ENCODE measurements at places on chromosomes 11 and 22. TPM values are rescaled to one million over a fixed set of nuclear protein-coding genes. Genes with fewer than 3 reads are reported as not detected.

DNA sequence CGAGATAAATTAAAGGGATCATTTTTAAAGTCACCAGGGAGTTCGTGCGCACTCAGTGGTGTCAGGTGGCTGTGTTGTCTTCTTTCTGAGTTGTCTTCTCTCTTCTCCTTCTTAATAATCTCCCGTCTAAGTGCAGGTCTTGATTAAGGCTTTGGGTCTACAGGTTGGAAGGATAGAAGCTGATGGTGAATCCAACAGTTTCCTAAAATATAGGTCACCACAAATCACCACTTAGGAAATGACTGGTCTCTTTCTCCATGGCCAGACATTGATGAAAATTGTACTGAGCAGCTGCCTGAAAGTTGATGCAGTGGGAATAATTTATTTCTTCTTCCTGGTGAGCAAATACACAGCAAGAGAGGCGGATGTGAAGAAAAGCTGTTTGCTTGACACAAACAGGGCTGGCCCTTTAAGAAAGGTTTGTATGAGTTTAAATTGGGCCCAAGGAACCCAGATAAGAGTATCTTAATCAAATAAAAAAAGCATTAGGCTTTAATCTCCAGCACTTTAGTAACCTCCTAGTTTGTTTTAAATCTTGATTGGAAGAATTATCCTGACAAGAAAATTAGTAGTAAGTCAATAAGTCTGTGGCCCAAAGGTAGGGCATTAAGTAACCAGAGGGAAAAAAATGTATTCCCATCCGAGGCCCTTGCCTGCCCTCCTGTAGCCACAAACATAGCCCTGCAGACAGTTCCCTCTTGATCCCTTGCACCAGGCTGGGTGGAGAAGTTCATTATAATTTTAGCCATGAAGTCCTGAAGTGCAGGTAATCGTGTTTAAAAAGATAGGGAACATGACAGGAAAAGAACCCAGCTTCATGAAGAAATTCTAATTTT lies 245.8 kb downstream of the KIRREL3 start:
- no peak for DNase-seq

DNA sequence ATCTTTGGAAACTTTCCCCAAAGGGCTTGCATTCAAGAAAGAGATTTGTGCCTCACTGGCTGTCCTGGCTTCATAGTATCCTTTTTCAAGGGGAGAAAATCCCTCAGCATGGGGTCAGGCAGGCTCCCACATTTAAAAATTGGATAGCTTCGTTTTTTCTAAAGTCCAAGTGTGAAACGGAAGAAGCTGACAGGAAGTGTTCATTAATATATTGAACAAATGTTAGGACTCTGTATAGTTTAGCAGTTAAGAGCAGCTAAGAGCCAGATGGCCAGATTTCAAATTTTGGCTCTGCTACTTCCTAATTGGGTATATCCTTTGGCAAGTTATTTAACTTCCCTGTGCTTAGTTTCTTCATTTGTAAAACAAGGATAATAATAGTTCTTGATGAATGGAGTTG lies 354.9 kb upstream of the FAT3 start:
- DNase-seq: no peak

Gene MOV10L1
- total RNA-seq: not detected

Gene DDI1
- not detected for total RNA-seq

DNA sequence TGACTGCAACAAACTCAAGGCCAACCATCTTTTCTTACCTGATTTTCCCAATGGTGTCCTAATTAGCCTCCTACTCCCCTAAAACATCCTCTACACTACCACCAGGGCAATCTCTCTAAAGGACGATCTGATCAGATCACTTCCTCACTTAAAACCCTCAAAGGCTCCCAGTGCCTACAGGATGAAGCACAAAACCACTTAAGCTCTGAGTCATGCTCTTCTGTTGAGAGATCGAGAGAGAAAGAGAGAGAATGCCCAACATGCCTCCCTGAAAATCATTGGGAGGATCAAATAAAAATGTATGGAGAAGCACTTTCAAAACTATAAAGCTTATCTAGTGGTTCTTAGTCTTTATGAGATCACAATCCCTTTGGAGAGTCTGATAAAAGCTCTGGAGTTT lies 171.1 kb downstream of the CADM1 start:
- no peak for DNase-seq

GRCh38 chr11:60915248-60915914 lies 1.4 kb downstream of the TMEM109 start:
- peak; percentile 59 for DNase-seq

GRCh38 chr22:38758276-38758945 lies 2.6 kb upstream of the SUN2 start:
- DNase-seq: no peak

GRCh38 chr22:38694940-38695339 lies 5.8 kb downstream of the JOSD1 start:
- no peak for DNase-seq

DNA sequence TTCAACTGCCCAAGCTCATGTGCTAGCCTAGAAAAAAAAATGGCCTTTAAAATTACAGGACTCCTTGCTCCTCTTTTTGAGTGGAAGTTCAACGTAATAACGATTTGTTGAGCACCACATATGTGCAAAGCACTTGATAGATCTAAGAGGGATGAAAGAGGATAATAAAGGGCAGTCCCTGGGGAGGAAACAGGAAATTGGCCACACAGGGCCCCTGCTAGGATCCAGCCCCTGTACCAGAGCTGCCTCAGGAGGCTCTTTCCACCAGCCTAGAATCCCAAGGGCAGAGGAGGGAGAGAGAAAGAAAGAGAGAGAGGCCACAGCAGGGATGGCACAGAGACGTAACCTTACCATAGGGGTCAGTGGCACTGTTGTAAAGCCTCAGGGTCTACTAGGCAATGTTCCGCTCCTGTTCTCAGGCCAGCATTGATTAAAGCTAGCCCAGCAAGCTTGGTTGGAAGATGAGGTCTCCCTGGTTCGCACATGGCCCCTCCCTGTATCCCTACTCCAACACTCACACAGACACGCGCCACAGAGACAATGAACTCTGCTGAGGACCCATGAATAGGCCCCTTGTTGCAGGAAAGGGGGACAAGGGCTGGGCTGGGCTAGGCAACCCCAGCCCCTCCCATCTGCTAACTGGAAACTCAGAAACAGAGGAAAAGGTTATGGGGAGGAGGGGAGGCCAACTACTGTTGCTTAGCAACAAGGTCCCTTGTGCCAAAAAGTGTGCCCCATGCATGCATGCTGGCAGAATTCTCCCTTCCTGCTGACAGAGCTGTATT lies at the start of gene TMPRSS5:
TSS of gene TMPRSS5 (minus strand) at position 438 of the 785 bp plus-strand sequence. CDS start at position 354, 84 bp downstream.
- DNase-seq: no peak

DNA sequence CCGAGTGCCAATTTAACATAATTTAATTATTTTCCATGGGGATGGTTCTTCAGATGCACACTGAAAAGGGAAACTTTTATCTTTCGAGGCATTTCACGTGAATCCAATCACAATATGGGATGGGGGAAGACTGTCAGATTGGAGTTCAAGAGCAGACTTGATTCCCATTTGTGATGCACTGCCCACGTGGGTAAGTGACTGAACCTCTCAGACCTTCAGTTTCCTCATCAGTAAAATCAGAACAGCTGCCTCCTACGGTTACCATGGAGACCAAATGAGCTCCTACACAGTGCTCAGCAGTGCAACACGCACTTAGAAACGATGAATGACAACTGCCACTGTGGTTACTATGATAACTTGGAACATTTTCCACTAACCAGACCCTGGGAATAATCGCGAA lies 21.7 kb downstream of the KIAA0930 start:
- no peak for DNase-seq

DNA sequence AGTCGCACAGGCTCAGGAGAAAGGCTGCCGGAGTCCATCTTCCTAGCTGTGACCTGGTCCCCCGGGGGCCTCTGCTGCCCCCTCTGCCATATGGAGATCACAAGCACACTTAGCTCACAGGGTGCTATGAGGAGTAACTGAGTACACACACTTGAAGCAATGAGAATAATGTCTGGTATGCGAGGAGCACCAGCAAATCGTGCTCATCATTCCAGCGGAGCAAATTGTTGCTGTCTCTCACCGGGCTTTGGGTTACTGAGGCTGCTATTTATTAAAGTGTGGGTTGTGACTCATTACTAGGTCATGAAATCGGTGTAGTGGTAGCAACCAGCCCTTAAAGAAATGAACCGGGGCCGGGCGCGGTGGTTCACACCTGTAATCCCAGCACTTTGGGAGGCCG lies 48.1 kb upstream of the EIF3D start:
- no peak for DNase-seq

DNA sequence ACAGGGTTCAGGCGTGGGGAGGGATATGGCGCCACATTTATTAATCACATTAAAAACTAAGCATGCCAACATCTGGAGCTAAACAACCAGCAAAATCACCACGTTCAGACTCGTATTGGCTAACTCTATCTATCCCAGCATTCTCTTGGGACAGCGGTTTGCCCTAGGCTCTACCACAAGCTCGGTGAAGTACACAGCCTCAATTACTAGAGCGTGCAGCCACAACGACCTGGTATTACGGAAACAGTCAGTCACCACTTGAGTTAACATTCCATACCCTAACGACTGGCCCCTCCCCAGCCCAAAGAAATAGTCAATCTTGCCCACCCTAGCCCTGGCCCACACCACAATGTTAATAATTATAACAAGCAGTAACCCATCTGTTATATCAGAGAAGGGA lies 32.1 kb downstream of the APOL5 start:
- DNase-seq: no peak

DNA sequence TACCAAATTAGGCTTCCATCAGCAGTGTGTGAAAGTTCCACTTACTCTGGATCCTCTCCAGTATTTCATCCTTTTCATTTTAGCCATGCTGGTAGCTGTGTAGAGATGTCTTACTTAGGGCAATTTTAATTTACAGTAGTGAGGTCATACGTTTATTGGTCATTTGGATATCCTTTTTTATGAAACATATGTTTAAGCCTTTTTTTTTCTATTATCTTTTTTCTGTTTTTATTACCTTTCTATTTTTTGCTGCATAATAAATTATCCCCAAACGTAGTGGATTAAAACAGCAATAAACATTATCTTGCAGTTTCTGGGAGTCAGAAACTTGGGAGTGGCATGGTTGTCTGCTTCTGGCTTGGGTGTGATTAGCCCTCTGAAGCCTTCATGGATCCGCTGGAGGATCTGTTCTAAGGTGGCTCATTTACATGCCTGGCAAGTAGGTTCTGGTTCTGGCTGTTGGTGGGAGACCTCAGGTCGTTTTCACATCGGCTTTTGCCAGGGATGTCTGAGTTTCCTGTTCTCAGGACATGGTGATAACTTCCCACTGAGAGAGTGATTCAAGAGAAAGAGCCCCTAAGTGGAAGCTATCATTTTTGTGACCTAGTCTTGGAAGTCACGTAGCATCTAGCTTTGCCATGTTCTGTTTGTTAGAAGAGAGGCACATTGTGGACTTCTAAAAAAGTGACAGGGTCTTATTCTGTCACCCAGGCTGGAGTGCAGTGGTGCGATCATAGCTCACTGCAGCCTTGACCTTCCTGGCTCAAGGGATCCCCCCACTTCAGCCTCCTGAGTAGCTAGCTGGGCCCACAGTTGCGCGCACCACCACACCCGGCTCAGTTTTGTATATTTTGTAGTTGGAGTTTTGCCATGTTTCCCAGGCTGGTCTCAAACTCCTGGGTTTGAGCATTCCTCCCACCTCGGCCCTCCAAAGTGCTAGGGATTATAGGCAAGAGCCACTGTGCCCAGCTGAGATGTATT lies 38.6 kb downstream of the PPP6R3 start:
- no peak for DNase-seq

DNA sequence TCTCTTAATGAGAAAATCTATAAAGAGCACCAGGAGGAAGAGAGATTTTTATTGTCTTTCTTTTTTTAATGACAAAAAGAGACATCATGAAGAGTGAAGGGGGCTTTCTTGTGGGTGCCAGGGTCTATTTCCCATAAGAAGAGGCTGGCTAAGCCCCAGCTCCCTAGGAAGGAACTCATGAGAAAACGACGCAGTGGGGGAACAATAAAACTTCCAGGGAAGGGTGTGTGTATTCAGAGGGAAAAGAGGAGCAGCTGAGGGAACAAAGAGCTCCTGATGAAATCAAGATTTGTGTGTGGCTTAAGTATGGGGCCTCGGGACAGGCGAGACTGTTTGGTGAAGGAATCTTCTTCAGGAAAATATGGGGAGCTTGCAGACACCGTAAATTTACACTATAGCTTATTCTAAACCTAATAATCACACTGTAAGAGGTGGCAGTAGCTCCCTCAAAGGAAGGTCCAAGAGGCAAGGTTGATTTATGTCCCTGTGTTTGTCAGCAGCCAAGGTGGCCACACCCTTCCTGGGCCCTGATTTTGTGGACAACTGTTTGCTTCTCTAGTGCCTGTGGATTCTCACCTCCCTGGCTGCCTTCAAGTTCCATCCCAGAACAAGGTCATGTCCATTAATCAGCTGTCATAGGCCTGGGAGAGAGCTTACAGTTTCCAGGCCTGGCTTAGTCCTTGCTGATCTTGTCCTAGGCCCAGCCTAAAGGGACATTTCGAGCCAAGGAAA lies 615.7 kb downstream of the INSC start:
- no peak for DNase-seq

GRCh38 chr11:96215110-96215782 lies 127.7 kb downstream of the MAML2 start:
- no peak for DNase-seq

- no peak for DNase-seq
These were observed 20.3 kb downstream of the ZC3H12C start for GRCh38 chr11:110113505-110113904.

GRCh38 chr11:119006656-119007055 lies 8.7 kb downstream of the CENATAC start:
- no peak for DNase-seq

DNA sequence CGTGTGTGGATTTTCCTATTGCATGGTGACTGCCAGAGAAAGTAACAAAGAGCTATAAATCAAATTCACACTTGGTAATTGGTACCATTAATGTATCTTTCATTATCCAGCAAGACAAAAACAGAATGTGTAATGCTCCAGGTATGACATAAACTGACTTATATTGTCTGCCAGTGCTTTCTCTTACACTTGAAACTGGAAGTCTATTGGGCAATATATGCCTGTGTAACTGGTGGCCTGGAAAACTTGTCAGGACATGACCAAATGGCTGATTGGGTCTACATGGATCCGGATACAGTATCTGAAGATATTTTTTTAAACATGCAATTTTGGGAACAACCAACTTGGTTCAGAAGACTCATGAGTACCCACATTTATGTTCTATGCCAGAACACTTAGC lies 174.6 kb upstream of the ARHGAP42 start:
- no peak for DNase-seq

GRCh38 chr11:7574491-7575130 lies 60.8 kb downstream of the PPFIBP2 start:
- no peak for DNase-seq

DNA sequence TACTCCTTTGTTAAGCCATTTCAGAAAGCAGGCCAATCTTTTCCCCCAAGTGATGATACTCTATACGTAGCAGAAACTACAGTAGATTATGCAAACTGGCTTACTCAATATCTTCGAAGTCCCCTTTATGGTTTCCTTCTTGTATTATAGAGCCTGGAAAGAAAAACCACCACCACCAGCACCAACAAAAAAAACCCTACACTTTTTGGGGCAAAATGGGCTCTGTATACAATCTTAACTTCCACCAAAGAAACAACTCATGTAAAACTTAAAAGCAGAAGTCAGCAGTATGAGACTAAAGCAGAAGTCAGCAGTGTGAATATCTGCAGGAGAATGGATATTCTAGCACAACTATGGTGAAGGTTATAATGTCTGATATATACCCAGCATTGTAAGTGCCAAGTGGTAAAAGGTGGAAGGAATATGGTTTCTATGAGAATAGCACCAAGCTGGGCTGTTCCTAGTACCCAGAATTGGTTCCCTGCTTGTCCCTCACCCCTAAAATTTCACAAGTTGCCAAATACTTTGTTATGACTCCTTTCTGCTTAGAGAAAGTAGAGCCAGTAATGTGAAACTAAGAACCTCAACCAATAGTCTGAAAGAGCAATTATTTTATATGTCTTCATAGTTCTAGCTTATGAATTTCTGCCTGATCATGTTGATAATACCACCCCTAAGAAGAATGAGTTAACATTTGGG lies 252.1 kb downstream of the SBF2 start:
- DNase-seq: no peak

All from endothelial cell (in vitro differentiated cells).